ENCODE measurements at places on chromosomes 5 and 9.

DNA sequence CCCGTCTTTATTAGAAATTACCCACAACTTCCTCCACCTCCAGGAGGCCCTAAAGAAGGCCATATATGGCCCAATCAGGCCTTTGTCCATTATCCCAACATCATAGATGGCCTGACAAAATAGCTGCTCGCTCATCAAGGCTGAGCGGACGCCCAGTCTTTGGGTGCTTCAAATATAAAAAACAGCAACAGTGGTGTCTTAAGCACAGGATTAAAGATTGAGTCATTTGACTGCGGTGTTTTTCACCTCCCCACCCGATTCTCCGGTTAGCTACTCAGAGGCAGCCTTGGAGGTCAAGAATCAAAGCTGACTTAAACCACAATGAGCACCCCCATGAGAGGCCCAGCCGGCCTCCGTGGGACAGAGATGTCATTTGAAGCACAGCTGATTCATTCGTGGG lies 18.8 kb downstream of the S1PR3 start:
- DNase-seq: no peak

DNA sequence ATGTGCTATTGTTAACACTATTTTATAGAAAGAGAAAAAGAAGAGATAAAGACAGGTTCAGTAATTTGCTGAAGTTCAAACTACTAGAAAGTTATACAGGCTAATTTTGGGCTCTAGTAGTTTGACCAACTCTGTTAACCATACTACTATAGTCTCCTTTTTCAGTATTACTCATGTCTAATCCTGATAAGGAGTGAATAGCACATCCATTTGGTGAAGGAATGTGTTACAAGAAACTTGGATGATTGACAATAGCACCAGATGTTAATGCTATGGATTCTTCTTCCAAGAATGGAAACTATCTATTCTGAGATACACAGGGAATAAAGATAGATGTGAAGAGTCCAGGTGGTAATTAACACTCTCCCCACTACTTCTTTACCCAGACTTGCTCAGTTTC lies 677.3 kb downstream of the PRELID2 start:
- no peak for DNase-seq

GRCh38 chr9:82334286-82334685 lies 345.7 kb downstream of the SPATA31D1 start:
- DNase-seq: no peak

GRCh38 chr5:118597543-118597942 lies 390.8 kb downstream of the DTWD2 start:
- DNase-seq: no peak

DNA sequence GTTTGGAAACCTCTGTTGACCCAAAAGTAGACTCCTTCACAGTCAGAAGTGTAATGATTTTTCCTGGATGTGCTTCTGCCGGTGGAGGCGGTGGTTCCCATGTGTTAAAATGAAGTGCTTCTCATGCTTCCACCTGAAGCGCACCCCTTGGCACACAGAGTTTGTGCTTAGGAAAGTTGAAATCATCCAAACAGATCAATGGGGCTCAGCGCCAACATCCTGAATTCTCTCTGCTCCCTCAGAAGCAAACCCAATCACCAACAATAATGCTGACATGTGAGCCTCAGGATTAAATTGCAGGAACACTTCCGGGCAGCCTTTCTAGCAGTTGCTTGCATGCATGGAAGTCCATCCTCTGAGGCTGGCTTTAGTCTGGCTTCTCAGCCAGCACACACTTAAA lies 71.0 kb downstream of the MED10 start:
- DNase-seq: no peak

DNA sequence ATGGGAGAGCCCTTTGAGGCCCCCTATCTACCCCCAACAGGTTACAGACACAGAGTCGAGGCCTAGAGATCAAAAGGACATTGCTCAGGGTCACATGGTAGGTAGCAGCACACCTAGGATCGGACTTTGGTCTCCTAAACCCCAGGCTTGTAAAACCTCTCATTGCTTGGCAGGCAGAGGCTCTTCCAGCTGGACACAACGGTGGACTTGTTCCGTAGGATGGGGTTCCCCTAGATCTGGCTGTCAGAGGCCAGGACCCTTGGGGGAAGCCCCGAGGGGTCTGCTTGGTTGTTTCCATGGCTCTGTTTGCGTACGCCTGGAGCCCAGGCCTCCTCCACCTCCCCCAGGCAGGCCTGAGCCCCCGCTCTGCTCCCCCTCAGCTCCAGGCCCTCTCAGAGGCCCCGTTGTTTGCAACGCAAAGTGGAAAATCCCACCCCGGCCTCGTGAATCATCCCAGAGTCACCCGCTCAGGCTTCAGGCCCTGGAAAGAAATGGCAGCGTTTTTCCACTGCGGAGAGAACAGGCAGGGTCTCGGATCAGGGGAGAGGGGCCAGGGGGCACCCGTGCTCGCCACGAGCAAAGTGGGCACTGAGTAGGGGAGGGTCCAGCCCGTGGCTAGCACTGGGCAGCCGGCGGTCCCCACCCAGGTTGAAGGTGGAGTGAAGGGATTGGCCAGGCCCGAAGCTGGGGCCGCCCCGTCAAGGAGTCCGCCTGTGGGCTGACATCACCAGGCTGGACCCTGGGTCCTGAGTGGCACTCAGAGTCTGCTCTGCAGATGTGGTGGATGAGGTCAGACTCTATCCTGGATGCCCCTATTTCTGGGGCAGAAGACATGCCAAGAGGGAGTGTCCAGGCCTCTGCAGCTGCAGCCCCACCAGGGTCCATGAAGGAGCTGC lies 19.8 kb downstream of the COL27A1 start:
- no peak for DNase-seq

DNA sequence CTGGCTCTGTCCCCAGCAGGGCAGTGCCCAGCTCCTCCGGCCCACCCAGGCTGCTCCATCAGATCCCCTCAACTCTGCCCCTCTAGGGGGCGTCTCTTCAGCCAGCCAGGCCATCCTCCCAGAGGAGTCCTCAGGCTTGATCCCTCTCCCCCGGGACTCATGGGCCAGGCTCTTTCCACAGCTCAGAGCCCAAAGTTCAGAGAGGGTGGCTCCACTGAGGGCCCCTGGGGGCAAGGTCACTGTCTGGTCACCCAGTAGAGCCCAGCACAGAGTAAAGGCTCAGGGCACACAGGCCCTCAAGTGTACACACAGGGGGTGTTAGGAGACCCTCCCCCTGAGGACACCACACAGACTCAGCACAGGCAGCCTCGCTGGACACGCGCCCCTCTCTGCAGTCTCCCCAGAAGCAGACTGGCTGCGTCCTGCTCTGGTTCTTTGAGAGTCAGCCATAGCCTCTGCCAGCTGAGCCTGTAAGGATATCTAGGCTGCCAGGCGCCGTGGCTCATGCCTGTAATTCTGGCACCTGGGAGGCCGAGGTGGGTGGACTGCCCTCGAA lies 64.8 kb downstream of the PAX5 start:
- no peak for DNase-seq

DNA sequence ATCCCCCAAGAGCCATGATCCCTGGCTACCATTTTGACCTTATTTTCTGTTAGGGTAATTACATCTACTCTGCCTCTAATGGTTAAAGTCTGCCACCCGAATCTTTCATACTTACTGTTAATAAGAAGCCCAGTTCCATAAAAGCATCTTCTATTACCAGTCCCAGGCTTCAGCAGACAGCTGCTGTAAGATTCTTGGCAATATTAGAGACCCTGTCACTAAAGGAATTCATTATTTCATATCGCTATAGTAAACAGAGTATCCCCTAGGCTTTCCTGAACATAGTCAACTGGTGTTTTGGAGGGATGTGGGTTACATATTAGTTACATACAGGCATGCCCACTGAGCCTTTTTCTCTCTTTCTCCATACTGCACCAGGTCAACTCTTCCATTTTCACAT lies 608.7 kb upstream of the SEMA6A start:
- DNase-seq: no peak

DNA sequence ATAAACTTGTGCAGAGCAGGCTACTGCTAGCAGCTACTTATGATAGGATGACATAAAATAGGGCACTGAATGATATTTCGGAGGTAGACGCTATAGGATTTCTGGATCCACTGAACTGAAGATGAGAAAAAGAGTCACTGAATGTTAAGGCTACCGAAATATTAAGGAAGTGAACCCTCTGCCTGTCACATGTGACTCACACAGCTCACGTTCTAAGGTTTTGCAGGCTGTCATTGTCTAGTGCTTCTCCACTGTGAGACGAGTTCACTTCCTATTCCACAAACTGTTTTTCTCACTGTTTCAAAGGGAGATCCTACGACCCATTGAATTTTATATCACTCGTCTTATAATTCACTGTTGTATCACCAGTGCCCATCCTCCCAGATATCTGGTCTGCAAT lies 100.8 kb downstream of the CTNND2 start:
- no peak for DNase-seq

DNA sequence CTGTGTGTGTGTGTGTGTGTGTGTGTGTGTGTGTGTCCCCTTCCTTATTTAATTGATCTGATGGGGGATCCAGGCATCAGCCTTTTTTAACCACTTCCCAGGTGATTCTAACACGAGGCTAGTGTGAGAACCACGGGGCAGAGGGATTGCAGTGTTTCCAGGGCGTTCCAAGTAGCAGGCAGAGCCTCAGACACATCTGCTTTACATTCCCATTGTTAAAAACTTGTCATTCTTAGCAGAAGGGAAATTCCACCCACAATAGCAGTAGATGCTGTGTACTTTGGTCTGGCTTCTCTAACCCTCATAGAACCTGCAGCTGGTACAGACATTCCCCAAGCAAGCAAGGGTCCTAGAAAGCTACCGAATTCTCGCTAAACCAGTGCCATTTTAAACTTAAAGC lies 81.9 kb upstream of the SLC30A5 start:
- DNase-seq: no peak

DNA sequence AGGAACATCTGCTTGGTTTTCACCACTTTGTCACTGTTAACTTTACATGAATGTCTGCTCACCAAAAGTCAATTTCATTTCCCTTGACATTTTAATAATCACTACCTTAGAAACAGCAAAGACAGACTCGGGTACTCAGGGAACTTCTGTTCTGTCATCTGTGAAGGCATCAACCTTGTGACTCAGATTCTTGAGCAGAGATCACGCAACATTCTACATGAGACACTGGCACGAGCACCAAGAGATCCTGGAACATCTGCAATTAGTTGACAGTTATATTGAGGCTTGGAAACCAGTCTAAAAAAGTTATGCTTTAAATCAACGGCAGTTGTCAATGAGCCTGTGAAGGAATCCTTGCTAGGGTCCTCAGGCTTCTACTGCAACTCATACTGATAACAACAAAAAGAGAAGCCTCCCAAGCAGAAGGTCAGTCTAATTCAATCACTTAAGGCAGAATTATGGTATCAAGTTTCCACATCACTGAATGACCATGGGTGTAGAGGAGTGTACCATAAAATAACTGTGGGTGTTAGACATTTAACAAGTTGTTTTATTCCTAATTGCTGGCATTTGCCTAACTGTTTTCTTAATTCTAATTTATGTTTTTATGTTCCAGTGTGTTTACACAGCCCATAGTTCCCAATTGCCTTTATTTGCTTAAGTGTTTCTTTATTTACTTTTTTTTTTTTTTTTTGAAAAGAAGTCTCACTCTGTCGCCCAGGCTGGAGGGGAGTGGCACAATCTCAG lies 3.3 kb upstream of the PBX3 start:
- no peak for DNase-seq

DNA sequence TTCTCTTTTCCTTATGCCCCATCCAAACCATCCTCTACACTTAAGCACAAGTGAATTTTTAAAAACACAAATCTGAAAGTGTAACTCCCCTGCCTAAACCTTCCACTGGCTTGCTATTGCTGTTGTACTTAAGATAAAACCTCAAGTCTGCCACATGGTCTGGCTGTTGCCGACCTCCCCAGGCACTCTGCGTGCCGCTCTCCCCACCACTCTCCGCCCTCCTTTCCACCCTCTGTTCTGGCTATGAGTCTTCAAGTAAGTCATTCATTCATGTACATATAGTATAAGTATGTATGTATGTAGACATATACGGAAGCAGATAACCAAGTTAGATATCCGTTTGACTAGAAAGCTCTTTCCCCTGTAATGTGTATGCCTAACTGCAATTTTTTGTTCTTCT lies 94.7 kb upstream of the ANKRD55 start:
- DNase-seq: no peak

DNA sequence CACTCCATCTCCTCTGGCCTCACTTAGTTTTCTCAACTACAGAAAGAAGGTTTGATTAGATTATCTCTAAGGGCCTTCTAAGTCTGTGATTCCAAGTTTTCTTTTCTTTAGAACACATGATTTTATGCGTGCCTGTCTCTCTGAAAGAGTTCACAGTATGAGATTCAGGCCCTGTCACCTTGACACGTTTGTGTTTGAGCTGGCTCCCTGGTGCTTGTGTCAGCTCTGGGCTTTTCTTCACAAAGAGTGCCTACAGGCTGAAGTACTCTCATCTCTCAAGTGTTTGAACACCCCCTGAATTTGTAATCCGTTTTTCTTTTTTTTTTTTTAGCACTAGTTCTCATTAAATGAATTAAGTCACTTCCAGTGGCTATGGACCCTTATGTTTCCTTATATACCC lies 306.9 kb upstream of the C9orf72 start:
- no peak for DNase-seq

GRCh38 chr5:62647241-62647640 lies 68.6 kb downstream of the LRRC70 start:
- DNase-seq: no peak

- no peak for DNase-seq
These were observed 214.1 kb upstream of the ADCY2 start for GRCh38 chr5:7181841-7182240.

DNA sequence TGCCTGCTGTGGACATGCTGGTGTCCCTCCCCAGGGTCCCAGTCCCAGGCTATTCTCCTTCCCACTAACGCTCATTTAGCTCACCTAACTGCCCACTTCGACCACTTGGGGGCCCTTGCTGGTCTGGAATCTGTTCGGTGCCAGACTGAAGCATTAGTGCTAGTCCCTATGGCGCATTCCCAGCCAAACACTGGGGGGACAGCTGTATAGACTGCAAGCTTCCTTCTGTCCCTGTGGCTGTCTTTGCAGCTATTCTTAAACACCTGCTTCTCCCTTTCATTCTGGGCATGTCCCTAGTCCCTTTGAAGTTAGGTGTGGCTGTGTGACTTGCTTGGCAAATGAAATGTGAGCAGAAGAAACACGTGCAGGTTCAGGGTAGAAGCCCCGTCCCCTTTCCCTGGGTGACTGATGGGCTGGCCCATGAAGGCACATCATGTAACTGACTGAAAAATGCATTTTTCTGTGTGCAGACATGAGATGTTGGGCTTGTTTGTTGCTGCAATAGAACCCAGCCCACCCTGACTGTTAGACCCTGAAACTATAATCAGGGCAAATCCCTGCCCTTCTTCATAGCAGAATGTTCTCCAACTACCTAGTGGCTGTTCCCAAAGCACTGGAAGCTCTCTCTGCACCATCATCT lies 134.4 kb downstream of the BARX1 start:
- DNase-seq: no peak

DNA sequence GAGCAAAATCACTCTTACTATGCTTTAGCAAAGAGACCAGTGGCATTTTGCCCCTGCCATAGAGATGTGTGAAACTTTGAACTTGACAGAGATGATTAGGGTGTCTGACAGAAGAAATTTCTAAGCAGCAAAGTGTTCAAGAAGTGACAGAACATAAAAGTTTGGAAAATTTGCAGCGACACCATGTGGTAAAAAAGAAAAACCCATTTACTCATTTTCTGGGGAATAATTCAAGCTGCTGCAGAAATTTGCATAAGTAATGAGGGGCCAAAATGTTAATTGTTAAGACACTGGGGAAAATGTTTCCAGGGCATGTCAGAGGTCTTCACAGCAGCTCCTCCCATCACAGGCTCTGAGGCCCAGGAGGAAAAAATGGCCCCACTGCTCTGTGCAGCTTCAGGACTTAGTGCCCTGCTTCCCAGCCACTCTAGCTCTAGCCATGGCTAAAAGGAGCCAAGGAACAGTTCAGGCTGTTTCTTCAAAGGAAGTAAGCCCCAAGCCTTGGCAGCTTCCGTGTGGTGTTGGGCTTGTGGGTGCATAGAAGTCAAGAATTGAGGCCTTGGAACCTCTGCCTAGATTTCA lies 6.1 kb upstream of the AP3B1 start:
- no peak for DNase-seq

All from anterior cingulate cortex (tissue), 58 donors.